ENCODE measurements at places on chromosomes 7 and 10. TPM values are rescaled to one million over a fixed set of nuclear protein-coding genes. Genes with fewer than 3 reads are reported as not detected.

DNA sequence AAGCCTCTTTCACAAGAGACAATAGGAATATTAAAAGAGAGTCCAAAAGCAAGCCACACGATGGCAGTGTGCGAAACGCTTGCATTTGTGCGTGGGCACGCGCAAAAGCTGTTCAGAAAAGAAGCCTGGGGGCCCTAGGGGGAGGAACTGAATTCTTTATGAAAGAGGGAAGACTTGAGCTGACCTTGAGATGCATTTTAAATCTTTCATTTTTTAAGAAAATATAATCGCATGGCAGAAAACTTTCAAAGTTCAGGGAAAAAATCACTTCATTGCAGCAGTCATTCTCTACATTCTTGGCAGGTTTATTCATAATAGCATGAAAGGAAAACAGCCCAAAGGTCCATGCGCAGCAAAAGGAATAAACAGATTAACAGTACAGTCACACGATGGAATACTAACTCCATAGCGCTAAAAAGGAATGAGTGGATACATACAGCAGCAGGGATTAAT is 206.5 kb upstream of the PRKCQ start:
- no peak for DNase-seq

GRCh38 chr7:30412782-30413504 is 65.6 kb downstream of the NOD1 start:
- no peak for DNase-seq

DNA sequence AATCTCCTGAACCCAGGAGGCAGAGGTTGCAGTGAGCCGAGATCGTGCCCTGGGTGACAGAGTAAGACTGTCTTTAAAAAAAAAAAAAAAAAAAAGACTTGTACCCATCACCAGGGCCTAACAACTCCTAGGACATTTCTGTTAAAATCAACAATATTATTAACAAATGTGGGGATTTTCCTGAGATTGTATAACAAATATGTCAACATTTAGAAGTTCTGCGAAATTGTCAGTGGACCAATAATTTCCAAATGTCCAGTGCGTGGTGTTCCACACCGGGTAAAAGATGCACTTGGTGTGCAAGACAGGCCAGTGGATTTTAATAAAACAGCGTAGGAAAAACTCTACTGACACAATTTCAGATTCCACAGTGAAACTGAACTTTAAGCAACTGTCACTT is 71.1 kb downstream of the TNS3 start:
- no peak for DNase-seq

The LHPP gene
- total RNA-seq = 5.8 TPM

The DIP2C gene
- total RNA-seq = 28.3 TPM

The TRPV5 gene
- not detected for total RNA-seq

GRCh38 chr7:133230591-133231194 is 22.2 kb upstream of the EXOC4 start:
- no peak for DNase-seq

DNA sequence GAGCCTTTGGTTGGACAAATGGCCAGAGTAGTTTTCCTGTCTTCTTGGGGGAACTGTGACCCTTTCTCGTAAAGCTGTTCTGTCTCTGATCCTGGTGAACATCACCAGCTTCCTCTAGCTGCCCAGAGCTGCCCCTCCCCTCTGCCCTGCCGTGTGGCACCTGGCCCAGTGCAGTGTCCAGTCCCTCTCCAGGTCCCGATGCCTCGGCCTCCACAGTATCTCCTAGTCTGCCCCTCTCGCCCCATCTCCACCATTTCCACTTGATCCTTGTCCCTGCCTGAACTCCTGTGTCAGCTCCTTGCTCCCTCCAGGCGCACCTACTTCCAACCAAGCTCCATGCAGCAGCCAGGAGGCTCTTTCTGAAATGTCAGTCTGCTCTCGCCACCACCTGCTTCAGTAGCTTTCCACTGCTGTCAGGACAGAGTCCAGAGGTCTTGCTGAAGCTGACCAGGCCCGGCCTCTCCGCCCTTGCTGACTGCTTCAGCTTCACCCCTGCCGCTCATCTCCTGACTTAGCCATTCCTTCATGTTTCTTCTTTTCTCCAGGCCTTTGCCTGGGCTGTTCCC is 133.6 kb downstream of the GRK5 start:
- DNase-seq = no peak
